Stomach (tissue), 19 donors: ENCODE measurements at places on chromosomes 12 and 14. TPM values are rescaled to one million over a fixed set of nuclear protein-coding genes. Genes with fewer than 3 reads are reported as not detected.

DNA sequence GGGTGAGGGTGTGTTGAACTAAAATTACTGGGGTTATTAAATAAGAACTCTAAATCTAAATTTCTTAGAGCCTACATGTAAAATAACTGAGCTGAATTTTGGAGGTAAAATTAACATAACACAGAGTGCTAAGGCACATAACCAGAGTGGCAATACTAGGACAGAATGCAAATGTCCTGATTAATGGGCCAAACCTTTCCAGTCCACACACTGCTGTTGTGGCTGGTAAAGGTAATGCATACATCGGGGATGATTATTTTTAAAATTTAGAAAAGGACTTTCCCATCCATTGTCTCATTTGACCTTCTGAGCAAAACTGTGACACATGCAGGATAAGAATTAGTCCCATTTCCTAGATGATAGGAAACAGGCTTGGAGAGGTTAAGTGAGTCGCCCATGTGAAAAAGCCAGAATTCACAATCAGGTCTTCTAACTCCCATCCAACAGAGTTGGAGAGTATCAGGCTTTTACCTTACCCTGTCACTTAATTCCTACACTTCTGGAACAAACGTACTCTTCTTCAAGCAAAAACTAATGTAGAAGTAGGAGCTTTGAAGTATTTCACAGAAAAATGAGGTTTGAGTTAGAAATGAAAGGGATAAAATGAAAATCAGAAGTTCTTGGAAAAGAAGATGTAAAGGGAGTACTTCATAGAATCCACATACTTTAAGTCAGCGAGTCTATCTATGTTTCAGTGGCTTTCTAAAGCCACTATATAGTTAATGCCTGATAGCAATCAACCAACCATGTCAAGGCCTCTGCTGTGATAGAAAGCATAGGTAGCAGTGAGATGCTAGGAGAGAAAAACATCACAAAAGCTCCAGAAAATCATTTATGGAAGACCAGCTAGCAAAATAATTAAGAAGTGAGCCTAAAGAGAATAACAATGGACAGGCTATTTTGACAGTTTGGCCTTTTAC is 334.9 kb upstream of the DIO2 start:
- DNase-seq, result no peak

DNA sequence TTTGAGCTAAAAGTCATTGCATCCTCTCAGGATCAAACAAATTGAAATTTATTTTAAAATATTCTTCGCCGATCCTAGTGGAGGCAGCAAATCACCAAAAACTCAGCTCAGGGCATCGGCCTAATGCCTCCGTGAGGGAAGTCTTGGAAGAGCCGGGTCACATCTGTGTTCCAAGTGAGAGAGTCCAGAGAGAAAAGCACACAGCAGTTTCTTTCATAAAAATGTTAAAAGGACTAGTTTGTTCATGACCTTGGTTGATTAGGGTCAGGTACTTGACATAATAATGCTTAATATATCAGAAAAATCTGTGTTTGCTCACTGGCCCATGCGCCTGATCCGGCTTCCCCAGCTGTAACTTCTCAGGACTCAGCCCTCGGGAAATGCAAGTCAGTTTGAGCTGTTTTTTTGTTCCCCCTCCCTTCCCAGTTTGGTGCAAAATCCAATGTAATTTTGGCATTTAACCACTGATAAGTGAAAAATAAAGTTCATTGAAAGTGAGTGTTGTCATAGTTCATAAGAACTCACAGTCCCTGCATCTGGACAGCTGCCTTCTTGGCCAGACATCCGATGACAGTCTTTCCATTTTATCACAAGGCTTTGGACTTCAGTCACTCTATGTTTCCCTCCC is 161.7 kb downstream of the CAND1 start:
- peak; percentile 91 for DNase-seq

DNA sequence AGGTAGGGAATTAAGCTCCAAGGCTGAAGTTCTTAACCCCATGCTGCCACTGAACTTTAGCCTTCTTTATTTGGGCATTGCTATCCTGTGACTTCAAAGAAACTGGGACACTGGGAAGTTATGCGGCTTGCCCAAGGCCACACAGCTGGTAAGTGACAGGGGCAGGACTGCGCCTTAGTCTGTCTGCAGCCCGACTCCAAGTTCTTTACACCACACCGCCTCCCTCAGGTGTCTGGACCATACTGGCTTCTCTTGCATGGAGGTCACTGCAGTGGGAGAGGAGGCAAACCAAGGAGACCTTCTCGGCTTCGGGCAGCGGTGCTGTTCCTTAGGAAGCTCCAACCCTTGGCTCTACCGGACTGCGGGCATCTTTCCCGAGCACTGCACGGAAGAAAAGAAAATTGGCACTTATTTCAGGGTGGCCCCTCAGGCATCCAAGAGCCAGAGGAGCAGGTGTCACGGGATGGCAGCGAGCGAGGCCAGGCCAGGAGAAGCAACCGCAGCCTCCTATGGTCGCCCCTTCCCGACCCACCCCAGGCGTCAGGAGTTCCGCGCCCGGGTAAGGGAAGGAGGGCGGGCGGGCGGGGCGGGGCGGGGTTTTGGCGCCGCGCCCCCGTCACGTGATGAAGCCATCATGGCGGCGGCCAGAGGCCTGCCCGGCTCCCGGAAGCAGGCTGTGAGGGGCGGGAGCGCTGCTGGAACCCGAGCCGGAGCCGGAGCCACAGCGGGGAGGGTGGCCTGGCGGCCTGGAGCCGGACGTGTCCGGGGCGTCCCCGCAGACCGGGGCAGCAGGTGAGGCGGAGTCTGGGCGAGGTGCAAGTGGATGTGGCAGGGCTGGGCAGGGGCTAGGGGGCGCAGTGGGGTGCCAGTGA is 16.4 kb upstream of the ESPL1 start:
- DNase-seq, result peak; percentile 94

DNA sequence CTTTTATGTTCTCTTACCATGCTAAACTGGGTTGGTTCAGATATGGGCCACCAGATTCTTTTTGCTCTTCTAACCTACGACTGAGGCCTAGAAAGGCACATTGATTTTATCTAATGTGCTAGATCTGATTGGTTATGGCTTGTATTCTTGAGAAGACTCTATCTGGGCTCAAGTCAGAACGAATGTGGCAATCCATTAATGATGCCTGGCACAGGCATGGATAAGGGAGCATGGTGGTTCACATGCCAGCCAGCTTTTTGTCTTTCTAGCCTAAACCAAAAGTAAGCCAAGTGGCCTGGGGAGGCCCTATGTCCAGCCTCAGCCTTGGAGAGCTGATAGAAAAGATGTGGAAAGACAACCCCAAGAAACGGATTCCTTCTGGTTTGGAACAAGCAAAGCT is 82.7 kb downstream of the KNTC1 start:
- DNase-seq, result no peak

DNA sequence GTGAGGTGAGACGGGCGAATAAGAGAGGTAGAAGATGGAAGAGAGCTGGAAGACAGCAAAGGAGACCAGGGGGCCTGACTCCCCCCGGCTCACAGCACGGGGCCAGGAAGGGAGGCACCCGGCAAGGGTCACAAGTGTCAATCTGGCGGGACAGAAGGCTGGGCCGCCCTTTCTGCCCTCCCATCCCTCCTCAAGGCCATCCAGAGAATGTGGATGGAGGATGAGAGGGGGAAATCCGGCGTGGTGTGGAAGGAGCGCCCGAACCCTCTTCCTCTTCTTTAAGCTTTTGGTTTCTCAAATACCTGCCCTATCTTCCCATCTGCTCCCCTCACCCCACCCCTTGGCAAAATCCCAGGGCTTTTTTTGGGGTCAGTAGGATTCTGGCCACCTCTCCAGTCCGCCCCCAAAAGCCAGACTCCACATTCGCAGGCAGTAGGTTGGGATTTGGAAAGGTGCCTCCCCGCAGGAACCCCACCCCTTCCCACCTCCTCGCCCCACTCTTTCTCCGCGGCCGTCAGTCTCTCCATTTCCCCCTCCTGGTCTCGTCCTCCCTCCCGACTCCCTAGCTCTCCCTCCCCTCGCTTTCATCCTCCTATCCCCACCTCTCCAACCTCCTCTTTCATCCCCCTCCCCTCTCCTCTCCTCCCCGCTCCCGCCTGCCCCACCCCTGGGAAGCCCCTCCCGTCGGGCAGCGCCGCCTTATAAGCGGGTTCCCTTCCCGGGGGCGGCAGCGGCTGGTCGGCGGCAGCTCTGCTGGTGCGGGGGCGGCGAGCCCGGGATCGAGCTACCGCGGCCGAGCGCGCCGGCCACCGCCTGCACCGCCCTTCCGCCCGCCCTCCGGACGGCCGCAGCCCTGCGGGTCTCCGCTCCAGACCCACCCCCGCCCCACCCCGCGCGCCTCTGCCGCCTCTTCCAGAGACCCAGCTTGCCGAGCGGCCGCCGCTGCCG is at the start of gene PTMS:
TSS of gene PTMS (plus strand) at position 730 of the 948 bp plus-strand sequence. CDS start 343 bp downstream, outside the sequence.
- DNase-seq, result peak; percentile 94

DNA sequence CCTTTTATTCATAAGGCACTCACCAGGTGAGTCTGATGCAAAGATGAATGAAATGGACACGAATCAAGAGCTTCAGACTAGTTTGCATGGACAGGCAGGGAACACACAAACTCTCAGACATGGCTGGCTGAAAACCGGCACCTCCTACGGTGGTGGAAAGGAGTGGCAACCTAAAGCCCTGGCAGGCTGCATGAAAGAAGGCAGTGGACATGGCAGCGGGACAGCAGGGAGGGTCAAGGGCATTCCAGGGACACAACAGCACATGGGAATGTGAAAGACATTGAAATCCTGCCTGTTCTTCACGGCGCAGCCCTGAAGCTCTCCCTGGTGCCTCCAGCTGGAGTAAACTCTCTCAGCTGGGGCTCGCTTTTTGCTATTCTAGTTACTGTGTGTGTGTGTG is 16.6 kb upstream of the LRTM2 start:
- DNase-seq, result no peak

- no peak for DNase-seq
These were observed 21.3 kb upstream of the HSP90B1 start for GRCh38 chr12:103908877-103909276.

DNA sequence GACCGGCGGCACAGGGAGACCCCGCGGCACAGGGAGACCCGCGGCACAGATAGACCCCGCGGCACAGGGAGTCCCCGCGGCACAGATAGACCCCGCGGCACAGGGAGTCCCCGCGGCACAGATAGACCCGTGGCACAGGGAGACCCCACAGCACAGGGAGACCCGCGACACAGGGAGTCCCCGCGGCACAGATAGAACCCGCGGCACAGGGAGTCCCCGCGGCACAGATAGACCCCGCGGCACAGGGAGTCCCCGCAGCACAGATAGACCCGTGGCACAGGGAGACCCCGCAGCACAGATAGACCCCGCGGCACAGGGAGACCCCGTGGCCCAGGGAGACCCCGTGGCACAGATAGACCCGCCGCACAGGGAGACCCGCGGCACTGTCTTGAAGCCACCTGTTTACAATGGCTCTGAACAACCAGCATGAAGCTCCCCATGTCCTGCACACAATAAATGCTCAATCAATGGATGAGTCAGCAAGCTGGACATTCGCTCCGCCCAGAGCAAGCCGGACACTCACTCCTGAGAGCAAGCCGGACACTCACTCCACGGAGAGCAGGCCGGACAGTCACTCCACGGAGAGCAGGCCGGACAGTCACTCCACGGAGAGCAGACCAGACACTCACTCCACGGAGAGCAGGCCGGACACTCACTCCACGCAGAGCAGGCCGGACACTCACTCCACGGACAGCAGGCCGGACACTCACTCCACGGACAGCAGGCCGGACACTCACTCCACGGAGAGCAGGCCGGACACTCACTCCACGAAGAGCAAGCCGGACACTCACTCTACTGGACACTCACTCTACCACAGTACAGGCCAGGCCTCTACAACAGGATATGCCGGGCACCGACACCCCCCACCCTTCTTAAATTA is 121.9 kb downstream of the RFLNA start:
- DNase-seq, result no peak

KRT85 gene
- polyA plus RNA-seq, result not detected

MIP gene
- not detected for polyA plus RNA-seq

DNA sequence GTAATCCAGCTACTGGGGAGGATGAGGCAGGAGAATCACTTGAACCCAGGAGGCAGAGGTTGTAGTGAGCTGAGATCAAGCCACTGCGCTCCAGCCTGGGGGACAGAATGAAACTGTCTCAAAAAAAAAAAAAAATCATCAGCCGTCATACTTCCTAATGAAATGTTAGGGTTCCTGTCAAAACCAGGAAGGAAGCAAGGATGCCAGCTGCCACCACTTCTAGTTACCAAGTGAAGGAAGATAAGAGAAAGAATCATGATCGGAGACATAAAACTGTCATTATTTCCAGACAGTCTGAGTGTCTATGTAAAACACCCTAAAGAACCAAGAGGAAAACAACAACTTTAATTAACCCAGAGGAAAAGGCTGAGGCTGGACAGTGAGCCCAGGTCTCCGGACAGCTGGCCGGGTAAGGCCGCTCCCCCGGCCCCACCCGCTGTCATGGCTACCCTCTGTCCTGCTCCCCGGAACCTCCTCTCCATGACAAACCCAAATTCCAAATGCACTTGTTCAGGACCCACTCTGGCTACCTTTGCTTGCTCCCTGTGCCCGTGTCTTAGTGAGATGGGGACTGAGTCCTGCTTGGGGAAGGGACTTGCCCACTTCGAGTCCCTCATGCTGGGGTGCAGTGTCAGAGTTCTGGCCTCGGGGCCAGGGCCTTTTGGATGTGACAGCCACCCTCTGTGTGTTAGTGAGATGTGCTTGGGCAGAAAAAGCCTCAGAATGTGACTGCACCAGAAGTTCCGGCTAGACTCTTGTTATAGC is 29.0 kb downstream of the SLC6A12 start:
- no peak for DNase-seq
